ENCODE measurements at places on chromosomes 1 and 21. TPM values are rescaled to one million over a fixed set of nuclear protein-coding genes. Genes with fewer than 3 reads are reported as not detected.

The TNFRSF4 gene
- total RNA-seq: 8.1 TPM

The COL9A2 gene
- total RNA-seq: 8.3 TPM

The ZSWIM5 gene
- total RNA-seq: 0.47 TPM

The CEP170 gene
- total RNA-seq: 24.9 TPM

The KIF2C gene
- total RNA-seq: 107 TPM

The CD1E gene
- not detected for total RNA-seq

The SORT1 gene
- 8.5 TPM for total RNA-seq

The MX1 gene
- 967 TPM for total RNA-seq

The YY1AP1 gene
- total RNA-seq: 74.2 TPM

The SPRR1B gene
- total RNA-seq: not detected

The MGST3 gene
- 53.7 TPM for total RNA-seq

The SLC19A1 gene
- 60.2 TPM for total RNA-seq

The AMIGO1 gene
- total RNA-seq: 0.20 TPM

The SPRR2E gene
- total RNA-seq: not detected

The SLAMF6 gene
- 28.8 TPM for total RNA-seq

The MYBPH gene
- not detected for total RNA-seq

The NPPA gene
- not detected for total RNA-seq

The ARHGAP30 gene
- total RNA-seq: 260 TPM

The GOLT1A gene
- total RNA-seq: not detected

The OR2G6 gene
- total RNA-seq: not detected

The LRRC71 gene
- total RNA-seq: not detected

The MRTO4 gene
- total RNA-seq: 36.2 TPM

The SLC35F3 gene
- total RNA-seq: 16.8 TPM

The SPRR4 gene
- total RNA-seq: not detected

The HNRNPCL4 gene
- total RNA-seq: not detected

The IQGAP3 gene
- total RNA-seq: 24.3 TPM

The PLEKHG5 gene
- 1.7 TPM for total RNA-seq

The TTC39A gene
- 0.33 TPM for total RNA-seq

The TAGLN2 gene
- 513 TPM for total RNA-seq

The CGN gene
- 0.37 TPM for total RNA-seq

The TESK2 gene
- total RNA-seq: 3.0 TPM

The SLC1A7 gene
- total RNA-seq: not detected

The KISS1 gene
- total RNA-seq: not detected

The PRKAA2 gene
- total RNA-seq: not detected

The CD164L2 gene
- not detected for total RNA-seq

The DNAH14 gene
- 0.32 TPM for total RNA-seq

The CLDN19 gene
- total RNA-seq: not detected

The CSMD2 gene
- not detected for total RNA-seq

The NUP133 gene
- 45.4 TPM for total RNA-seq

The LIN28A gene
- total RNA-seq: not detected

The TNFRSF8 gene
- 3.8 TPM for total RNA-seq
